T1000 (cell line): ENCODE measurements at places on chromosomes 6 and 20.

DNA sequence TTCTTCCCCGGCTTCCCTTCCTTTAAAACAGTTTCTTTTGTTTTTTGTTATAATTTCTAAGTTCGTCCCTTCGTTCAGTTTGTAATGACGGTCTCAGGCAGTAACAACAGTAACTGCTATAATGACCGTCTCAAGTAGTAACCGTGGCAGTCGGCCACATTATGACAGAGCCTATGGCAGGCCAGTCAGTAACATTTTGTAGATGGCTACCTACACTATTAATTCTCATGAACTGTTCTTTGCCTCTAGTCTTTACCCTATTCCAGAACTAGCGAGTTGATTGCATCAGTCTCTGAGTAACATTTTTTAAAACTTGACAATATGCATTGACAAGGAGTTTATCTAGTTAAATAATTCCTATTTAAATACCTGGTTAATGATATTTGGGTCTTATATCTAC, 43.0 kb upstream of the ADGRG6 start:
- no peak for DNase-seq

- DNase-seq = no peak
Observed at GRCh38 chr20:5535125-5535756, 215.0 kb upstream of the SHLD1 start.

GRCh38 chr6:466564-466963, 75.0 kb downstream of the IRF4 start:
- DNase-seq = no peak

GRCh38 chr6:31712296-31712695, 2.9 kb upstream of the LY6G6D start:
- DNase-seq = no peak
